Occipital lobe (tissue), 3 donors: ENCODE measurements at places on chromosomes 13 and 19. TPM values are rescaled to one million over a fixed set of nuclear protein-coding genes. Genes with fewer than 3 reads are reported as not detected.

The RFPL4AL1 gene
- total RNA-seq: not detected

The CEACAM4 gene
- total RNA-seq: not detected

The TSKS gene
- 0.31 TPM for total RNA-seq

The LGALS4 gene
- 1.4 TPM for total RNA-seq

The GPC6 gene
- 9.8 TPM for total RNA-seq

GRCh38 chr13:43933378-43933777 is 53.7 kb downstream of the LACC1 start:
- DNase-seq: no peak

DNA sequence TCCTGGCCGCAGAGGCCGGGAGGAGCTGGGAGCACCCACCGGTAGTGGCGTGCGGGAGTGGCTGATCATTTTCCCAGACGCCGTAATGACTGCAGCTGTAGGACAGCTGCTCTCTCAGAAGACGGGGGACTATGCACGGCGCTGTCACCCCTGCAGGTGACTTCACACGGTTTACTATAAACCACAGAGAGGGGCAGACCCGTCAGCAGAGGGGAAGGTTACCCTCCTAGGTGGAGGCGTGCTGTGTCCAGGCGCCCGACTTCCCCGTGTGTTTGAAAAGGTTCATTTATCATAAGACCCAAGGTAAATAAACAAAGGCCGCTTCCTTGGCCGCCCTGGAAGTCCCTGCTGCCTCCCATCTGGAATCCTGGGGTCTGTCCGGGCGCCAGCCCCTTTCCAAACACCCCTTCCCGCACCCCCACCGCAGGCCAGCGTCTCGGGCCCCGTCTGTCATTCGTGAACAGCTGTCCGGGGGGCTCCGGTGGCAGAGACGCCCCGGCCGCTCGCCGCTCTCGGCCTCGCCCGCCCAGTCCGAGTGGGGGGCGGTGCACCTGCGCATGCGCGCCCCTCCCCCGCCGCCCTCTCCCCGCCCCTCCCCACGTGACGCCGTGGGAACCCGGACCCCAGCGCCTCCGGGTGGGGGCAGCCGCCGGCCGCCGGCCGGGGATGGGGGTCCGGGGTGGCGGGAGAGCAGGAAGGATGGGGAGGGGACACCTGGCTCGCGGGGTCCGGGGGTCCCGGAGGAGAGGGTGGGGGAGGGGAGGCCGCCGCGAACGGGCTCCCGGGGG is 915 bp downstream of the SHC2 start:
- peak; percentile 57 for DNase-seq

- no peak for DNase-seq
Measured at GRCh38 chr13:24894972-24895300, 131.0 kb downstream of the RNF17 start.

DNA sequence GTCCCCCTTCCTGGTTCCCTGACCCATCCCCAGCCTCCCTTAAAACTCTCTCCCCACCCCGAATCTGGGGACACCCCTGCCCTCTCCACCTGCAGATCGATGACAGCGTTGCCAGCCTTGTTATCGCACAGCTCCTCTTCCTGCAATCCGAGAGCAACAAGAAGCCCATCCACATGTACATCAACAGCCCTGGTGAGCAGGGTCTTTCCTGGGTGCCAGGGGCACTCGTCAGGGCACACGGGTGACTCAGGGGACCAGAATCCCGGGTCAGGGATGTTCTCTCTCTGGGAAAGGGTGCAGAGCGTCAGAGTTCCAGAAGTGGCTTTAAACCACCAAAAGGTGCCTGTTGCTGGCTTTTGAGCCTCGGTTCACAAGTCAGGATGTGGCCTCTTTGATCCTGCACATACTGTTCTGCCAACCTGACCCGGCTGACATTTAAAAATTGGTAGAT is 1.0 kb downstream of the CLPP start:
- DNase-seq: no peak

DNA sequence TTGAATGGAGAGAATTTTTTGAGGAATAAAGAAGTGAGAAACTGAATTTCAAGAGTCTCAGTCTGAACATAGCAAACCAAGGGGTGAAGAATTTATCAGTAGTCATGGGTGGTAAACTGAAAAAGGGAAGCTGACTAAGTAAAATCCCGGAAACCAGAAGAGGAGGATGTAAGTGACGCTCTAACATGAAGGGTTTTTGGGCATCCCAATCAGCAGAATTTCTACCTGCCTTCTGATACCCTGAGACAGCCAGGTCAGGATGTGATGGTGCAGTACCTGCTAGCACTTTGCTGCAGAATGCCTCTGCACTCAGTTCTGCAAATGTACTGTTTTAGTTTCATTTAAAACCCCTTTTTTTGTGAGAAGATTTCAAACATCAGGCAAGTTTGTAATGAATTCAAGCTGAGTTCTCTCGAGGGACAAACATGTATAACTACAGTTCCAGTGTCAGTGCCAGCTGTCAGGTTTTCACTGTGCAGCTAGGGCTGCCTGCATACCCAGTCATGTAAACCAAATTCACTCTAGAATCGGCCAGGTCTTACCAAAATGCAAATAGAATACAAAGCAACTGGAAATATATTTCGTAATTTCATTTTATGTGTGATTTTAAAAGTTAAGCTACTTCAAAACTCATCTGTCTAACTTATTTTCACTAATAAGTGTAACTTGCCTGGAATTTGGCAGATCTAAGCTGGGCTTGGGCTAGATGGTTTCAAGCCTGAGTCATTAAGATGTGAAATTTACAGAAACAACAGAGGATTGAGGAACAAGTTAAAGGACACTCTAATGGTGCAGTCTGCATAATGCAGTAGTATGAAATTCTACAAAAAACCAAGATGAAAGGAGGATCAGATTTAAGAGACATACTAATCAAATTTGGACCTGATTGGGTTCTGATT is 13.8 kb downstream of the METTL21C start:
- no peak for DNase-seq

GRCh38 chr19:18514800-18515682 is 6.8 kb downstream of the ELL start:
- DNase-seq: no peak

DNA sequence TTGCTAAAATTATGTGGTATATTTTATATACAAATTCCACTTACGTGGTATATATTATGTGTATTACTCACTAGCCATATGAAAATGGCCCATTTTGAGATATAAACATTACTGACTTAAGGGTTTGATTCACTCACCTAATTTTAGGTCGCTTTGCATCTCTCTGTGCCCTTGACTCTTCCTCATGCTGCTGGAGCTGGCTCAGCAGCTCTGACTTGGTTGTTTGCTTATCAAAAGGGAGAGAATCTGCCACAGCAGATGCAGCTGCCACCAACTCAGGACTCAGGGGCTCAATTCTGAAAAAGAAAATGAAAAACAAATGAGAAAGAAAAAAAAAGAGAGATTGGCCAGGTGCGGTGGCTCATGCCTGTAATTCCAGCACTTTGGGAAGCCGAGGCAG is 12.2 kb downstream of the MRPS31 start:
- no peak for DNase-seq

- DNase-seq: no peak
Measured at GRCh38 chr19:8306235-8307054, 1.7 kb downstream of the CD320 start.

DNA sequence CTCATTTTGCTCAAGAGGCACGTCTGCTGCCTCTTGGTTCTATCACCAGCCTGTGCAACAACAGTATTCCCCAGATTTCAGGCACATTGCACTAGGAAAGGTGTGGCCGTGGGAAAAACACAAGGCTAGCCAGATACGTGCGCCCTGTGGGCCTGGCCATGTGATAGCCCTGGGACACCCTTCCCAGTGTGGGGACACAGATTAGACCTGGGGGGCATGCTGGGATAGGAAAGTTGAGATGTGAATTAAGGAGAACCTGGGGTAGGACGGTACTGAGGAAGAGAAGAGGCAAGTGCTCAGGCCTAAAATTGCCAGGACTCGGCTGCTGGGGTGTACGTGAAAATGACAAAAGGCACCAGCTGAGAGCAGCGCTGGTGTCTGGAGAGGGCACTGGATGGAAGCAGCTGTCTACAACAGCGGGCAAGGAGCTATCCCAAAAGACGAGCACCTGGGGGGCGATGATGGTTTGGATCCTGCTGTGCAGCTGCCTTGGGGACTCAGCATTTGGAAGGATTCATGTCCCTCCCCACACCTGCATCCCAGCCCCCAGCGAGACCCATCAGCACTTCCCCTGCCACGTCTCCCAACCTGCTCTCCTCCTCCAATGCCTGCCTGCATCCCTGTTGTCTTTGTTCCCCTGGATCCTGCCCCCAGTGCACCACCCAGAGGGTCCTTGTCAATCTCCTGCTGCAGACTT is 54.3 kb downstream of the GGACT start:
- DNase-seq: no peak

- no peak for DNase-seq
Measured at GRCh38 chr13:21741396-21741979, 70.6 kb downstream of the FGF9 start.

DNA sequence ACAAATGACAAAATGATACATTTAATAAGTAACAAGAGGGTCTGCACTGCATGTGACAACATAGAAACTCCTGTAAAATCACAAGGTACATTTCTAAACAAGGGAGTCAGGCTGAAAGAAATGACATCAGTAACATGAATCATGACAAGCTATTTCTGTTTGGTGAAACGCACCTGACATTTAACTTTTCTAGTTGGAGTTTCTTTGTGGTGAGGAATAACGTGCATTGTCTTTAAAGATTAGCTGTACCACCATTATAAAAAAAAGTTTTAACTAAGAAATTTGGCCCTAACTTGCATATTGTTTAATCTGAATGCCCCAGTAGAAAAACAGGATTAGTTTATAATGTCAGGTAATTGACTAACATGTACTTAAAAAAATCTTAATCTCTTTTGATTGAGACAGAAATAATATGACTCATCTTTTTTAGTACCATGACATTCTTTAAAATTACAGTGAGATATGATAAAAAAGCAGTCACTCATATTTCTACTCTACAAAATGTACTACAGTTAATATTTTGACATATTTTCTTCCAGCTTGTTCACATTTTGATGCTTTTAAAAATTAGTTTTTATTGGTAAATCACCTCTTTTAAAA is 418.2 kb downstream of the KLF12 start:
- no peak for DNase-seq
